ENCODE measurements at places on chromosomes 3 and 15.

DNA sequence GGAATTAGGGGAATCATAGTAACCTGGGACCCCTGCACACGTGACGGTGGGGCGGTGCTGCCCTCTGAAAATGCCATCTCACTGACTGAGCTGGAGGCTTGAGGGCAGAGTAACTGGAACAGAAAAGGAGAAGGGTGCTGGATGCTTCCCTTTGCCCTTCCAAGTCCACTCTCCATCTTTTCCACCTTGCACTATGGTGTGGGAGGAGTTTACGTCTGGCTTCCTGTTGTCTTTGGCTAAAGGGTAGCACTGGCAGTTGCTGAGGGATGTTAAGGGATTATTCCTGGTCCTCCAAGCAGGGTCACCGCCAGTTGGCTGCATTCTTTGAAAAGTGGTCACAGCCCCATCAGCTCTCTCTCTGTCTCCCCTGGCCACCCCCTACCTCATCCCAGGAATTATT lies 129.4 kb upstream of the SNTN start:
- no peak for DNase-seq

DNA sequence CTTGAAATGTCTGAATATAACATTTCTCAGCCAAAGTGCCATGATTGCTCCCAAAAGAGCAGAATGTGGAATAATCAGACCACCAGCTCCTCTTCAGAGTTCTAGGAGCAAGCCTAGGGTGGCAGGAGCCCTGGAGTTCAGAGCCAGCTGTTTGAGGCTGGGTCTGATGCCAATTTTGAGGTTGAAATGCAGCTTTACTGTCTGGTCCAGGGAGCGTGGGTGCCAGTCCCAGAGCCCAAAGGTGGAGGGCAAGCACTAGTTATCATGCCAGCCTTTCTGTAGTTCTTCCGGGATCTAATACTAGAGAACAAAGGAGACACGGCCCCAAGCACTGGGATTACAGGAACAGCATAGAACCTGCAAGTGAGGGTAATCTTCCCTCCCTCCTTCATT lies 69.3 kb downstream of the TNFAIP8L3 start:
- DNase-seq: no peak

DNA sequence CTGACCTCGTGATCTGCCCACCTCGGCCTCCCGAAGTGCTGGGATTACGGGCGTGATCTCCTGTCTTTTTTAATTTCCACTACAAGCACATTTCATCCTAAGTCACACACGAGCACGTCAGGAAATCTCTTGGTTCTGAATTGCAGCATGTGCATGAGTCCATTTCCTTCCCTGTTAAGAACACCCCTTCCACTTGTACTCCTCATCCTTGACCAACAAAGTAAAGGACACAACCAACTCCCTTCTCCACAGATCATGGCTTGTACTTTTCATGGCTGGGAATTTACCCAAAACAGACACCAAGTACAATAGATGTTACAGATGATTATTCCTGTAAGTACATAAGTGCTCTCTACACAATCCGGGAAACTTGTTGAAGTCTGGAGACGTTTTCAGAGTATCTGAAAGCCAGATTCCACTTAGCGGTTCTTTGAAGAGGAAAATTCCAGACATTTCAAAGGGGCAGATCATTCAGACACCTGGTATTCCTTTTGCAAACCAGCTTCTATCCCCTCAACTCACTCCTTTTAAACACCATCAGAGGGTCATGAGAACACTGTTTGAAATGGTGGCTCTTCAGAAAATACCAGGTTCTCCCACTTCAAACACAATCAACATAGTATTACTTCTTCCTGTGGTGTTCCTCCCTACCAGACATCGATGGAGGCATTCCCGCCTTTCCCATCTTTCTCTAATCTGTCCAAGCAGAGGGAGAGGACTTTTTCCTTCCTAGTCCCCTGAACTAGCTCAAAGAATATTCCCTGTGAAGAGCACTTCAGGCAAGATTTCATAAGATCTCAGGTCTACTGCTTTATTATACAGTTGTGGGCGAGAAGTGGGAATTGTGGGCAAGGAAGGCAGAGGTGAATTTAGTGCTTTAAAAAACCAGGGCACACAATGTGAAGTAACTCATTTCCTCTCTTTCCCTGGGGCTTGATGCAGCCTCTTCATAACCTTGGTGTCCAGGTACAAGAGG lies 80.1 kb upstream of the TSC22D2 start:
- DNase-seq: no peak

GRCh38 chr3:129224984-129225393 lies 24.4 kb upstream of the COPG1 start:
- DNase-seq: no peak

- no peak for DNase-seq
Measured at GRCh38 chr15:38559131-38559530, 5.5 kb downstream of the RASGRP1 start.

GRCh38 chr15:39445931-39446330 lies 134.9 kb upstream of the THBS1 start:
- DNase-seq: no peak

- no peak for DNase-seq
Measured at GRCh38 chr3:123297627-123297899, 95.8 kb downstream of the SEC22A start.

DNA sequence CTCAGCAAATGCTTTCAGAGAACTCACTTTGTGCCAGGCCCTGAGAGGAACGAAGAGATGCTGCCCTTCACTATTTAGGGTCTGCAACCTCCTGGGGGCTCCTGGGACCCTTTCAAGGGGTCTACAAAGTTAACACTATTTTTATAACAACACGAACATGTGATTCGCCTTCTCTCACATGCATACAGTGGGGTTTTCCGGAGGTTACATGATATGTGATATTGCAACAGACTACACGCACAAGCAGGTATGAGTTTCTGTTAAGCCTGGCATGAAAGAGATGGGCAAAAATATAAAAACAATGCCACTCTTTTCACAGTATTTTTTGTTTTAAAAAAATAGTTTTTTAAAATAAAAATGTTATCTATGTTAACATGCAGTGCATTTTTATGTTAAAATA lies 10.3 kb downstream of the STARD5 start:
- no peak for DNase-seq

GRCh38 chr15:71186267-71186666 lies 71.0 kb downstream of the THSD4 start:
- no peak for DNase-seq

GRCh38 chr3:43760938-43761337 lies 70.2 kb downstream of the ABHD5 start:
- DNase-seq: no peak

DNA sequence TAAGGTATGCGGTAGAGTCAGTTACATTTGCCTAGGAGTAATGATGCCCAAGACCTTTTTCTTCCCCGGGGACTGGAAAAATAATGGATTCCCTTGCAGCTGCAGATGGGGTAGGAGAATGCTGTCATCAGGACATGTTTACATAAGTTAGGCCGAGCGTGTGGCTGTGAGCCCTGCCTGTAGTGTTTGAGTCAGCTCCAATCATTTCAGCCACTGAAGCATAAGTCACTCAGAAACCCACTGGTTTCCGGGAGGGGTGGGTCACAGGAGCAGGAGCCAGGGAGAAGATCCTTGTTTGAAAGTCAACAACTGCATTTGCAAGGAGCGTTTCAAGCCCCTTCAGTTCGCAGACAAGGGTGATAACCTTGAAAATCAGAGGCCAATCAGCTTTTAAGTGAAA lies 562.3 kb downstream of the MCTP2 start:
- DNase-seq: no peak

DNA sequence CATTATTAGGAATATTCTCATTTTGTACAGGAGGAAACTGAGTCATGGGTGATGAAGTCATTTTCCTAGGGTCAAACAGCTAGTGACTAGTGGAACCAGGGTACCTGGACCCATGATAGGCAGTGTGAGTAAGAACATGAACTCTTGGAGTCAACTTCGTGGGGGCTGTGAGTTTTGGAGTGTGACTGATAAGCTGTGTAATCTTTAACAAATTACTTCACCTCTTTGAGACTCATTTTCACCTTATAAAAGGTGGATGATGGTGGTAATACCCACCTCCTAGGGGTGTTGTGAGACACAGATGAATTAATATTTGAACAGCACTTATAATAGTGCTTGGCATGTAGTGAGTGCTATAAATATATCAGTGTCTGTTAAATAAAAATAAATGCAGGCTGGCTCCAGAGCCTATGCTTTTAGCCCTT lies 9.1 kb downstream of the SEMA6D start:
- DNase-seq: no peak

GRCh38 chr3:23324745-23325144 lies 121.6 kb downstream of the UBE2E2 start:
- no peak for DNase-seq

GRCh38 chr3:193762657-193763056 lies 169.6 kb downstream of the OPA1 start:
- DNase-seq: no peak

GRCh38 chr3:64244011-64244942 lies 19.0 kb upstream of the PRICKLE2 start:
- no peak for DNase-seq

- no peak for DNase-seq
Measured at GRCh38 chr15:71325481-71325880, 210.2 kb downstream of the THSD4 start.

DNA sequence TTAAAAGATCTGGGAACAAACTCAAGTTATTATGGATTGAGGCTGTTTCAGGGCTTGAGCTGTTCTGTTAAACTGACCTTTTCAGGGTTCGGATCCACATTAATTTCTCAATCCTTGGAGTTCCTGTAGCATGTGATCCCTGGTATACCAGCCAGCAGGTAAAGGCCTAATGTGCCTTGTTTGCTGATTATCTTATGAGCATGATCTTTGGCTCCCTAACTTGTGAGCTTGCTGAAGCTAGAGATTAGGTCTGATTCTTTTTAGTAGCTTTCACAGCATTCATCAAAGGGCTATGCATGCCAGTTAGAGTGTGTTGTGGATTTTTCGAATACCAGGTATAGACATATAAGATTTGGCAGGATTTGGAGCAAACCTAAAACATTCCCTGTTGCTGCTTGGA lies 10.3 kb downstream of the CORO2B start:
- DNase-seq: no peak

DNA sequence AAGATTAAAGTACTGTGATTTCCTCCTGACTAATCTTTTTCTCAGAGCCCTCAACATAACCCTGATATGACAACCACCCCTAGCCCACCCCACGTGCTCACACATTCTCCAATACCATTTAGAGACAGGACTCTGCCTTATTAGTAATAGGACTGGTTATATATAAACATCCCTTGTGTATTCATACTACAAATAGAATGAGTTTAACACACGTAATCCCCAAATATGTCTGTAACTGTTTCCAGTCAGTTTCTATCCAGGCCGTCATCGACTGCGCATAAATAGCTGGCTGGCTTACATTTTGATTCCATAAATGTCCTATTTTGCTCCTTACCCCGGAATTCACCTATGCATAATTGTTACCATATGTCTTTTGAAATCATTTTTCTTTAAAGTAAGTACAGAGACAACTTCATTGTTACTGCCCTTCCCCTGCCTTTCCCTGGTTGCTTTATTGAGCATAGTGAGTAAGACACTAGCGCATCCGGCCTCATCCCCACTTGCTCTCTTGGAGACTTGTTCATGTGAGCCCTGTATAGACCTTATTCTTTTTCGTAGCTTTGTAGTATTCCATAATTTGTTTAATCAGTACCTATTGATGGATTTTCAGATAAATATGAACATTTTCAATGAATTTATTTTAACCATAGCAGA lies 3.5 kb upstream of the P2RY14 start:
- no peak for DNase-seq

- DNase-seq: no peak
Measured at GRCh38 chr15:51054535-51054934, 40.2 kb downstream of the TNFAIP8L3 start.

GRCh38 chr3:15645740-15646501 lies 44.4 kb downstream of the BTD start:
- DNase-seq: no peak

GRCh38 chr3:172217877-172218276 lies 178.5 kb downstream of the FNDC3B start:
- DNase-seq: no peak

- DNase-seq: no peak
Measured at GRCh38 chr3:136898954-136899353, 36.9 kb downstream of the NCK1 start.

- DNase-seq: no peak
Measured at GRCh38 chr15:27707257-27707656, 391.9 kb downstream of the OCA2 start.

DNA sequence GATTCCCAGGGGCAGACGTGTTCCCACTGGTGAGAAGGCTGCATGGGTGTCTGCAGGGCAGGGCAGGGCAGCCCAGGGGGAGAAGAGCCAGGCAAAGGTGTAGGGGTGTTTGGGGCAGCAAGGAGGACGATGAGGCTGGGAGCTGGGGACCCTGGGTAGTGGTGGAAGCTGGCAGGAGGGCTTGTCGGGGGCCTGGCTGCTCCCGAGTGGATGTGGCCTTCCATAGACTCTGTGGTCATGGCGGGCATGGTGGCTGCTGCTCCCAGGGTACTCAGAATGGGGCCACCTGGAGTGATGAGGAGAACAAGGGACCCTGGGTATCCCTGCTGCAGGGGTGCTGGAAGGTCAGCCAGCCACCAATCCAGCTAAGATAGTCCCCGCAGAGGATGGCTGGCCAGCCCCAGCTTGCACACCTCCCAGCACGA lies 107.5 kb downstream of the WNT7A start:
- DNase-seq: no peak

GRCh38 chr15:74385733-74386132 lies 18.3 kb upstream of the CYP11A1 start:
- no peak for DNase-seq

DNA sequence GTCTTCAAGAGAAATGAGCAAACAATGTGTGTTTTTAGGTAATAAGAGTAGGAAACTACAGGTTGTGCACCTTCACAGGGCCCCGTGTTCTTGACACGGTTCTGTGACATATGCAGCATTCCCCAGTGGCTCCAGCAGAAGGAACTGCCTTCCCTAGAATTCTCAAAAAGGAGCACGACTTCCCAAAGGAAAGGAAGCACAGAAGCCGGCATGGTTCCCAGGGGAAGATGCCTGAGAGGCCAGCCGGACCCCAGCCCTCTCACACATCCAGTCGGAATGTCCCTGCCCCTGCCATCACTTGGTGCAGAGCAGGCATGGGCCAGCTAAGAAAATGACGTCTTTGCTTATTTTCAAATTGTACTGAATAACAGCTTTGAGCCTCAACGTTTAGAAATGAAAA lies 187.3 kb upstream of the NSMCE3 start:
- DNase-seq: no peak

GRCh38 chr3:188071636-188072035 lies 82.3 kb upstream of the LPP start:
- DNase-seq: no peak

GRCh38 chr15:61474796-61475195 lies 245.7 kb upstream of the RORA start:
- DNase-seq: no peak

- DNase-seq: no peak
Measured at GRCh38 chr15:70149667-70150404, 52.1 kb upstream of the TLE3 start.

GRCh38 chr3:96813134-96813819 lies 1.1 kb upstream of the EPHA6 start:
- no peak for DNase-seq

GRCh38 chr3:123750209-123750608 lies 133.9 kb downstream of the MYLK start:
- DNase-seq: no peak

DNA sequence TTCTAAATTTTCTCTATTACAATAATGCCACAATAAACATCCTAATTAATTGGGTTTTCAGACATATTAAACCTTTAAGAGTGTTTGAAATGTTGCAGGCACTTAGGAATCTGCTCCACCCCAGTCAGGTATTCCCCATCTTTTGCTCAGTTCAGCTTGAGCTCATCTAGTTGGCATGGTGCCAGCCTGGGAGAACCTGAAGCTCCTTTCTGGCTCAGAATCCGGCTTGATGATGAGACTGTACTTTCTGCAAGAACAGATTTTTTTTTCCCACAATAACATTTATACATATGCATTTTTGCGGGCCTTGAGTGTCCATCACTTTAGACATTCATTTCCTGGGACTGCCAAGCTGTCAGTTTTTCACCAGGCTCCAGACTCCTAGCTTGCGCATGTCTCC lies 7.7 kb upstream of the OXSR1 start:
- DNase-seq: no peak
